ENCODE measurements at places on chromosomes 16 and 17. TPM values are rescaled to one million over a fixed set of nuclear protein-coding genes. Genes with fewer than 3 reads are reported as not detected.

- DNase-seq: peak; percentile 89
Observed at GRCh38 chr16:3009568-3010390, 2.9 kb upstream of the CLDN9 start.

- no peak for DNase-seq
Observed at GRCh38 chr17:37147301-37147812, 198.6 kb downstream of the AATF start.

DNA sequence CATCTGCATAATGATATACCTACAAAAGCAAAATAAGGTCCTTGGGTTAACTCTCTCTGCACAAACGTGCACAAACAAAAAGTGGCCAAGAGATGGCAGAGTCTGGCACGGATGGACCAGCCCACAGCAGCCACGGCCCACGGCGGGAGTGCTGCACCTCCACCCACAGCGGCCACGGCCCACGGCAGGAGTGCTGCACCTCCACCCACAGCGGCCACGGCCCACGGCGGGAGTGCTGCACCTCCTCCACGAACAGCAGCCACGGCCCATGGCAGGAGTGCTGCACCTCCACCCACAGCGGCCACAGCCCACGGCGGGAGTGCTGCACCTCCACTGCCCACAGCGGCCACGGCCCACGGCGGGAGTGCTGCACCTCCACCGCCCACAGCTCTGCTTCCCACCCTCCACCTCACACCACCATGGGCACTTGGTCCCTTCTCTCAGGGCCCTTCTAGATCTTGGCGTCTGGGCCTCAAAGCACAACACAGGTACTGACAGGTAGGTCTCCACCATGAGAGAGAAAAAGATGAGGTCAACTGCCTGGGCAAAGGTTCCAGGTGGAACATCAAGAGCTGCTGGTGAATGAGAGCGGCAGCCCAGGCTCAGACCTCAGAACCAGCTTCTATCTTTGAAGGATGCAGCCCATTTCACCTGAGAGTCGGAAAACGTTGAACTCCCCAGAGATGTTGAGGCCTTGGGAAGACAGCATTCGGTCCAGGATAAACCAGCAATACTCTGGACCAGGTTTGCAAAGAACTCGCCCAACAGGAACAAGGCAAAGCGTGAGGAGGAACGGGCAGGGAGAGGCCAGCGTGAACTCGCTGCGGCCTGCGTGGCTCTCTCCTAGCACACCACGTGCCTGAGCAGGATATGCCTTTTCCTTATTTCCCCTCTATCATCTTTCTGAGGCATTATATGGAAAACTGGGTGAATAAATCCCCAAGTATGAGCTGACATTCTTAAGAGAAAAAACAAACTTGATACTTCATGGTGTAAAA lies 124.5 kb downstream of the ZNF778 start:
- peak; percentile 66 for DNase-seq

- DNase-seq: peak; percentile 97
Observed at GRCh38 chr16:71426069-71426879, 15.6 kb downstream of the TLE7 start.

GRCh38 chr16:13426269-13426668 lies 493.7 kb upstream of the ERCC4 start:
- DNase-seq: no peak

DNA sequence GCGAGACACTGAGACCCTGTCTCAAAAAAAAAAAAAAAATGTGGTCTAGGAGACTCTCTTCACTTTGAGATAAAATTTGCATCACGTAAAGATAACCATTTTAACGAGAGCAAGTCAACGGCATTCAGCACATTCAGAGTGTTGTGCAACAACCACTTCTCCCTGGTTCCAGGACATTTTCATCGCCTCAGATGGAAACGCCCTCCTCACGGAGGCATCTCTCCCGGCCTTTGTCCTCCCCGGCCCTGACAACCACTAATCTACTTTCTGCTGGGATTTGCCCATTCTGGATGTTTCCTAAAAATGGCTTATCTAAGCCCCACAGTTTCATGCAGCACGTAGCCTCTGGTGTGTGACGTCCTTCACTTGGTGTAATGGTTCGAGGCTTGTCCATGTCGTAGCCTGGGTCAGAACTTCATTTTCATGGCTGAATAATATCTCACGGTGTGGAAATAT lies 6.4 kb upstream of the NPRL3 start:
- no peak for DNase-seq

- DNase-seq: no peak
Observed at GRCh38 chr17:41420134-41420533, 4.3 kb downstream of the KRT37 start.

DNA sequence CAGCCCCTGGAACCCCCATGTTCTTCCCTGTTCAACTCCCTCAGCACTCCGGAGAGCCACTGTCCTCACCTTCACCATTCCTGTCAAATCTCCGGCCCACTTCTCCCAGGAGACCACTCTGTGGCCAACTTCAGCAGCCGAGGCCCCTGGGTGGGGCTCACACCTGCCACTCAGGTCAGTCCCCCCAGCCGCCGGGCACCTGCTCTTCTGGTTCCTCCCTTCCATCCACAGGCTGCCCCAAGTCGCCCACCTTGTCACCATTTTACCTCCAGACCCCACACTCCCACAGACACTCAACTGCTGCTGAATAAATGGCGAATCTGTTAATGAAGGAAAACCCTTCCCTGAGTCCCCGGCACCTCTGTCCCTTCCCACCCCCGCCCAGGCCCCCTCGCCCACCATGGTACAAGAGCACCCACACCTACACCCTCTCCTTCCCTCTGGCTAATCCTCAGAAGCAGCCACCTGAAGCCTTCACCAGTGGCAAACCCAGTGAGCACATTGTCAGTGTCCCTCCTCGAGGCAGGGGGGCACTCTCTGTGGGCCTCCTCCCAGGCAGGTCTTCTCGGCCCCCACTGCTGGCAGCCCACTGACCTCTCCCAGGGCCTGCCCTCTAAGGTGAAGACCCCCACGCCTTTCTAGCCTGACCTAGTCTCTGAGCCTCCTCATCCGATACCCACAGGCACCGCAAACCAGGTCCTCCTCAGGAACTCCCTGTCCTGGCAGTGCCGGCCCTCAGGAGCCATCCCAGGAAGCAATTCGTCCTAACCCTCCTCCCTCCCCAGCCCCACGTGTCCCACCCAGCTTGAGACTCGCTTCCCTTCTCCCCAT lies 8.2 kb downstream of the CANT1 start:
- peak; percentile 43 for DNase-seq

DNA sequence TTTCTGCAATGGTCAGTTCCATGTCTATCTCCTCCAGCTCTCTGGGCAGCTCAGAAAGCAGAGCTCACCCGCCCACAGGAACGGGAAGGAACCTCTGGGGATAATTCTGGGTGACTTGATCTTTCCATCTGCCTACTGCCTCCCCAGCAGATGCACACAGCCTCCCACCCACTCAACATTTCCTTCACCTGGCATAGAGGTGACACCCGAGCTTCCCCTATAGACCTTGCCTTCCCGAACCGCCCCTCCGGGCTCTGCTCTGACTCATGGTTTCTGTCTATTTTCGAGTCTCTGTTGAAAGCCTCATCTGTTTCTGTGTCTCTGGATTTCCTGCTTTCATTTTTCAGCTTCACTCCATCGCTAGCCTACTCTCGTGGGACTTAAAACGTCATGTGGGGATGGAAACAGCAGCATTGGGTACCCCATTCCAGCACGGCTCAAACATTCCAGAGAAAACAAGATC lies 11.4 kb downstream of the GGA3 start:
- DNase-seq: peak; percentile 97

GRCh38 chr16:52460639-52461178 lies 86.2 kb downstream of the TOX3 start:
- DNase-seq: no peak

- peak; percentile 21 for DNase-seq
Observed at GRCh38 chr16:54677308-54677950, 253.2 kb upstream of the IRX5 start.

DNA sequence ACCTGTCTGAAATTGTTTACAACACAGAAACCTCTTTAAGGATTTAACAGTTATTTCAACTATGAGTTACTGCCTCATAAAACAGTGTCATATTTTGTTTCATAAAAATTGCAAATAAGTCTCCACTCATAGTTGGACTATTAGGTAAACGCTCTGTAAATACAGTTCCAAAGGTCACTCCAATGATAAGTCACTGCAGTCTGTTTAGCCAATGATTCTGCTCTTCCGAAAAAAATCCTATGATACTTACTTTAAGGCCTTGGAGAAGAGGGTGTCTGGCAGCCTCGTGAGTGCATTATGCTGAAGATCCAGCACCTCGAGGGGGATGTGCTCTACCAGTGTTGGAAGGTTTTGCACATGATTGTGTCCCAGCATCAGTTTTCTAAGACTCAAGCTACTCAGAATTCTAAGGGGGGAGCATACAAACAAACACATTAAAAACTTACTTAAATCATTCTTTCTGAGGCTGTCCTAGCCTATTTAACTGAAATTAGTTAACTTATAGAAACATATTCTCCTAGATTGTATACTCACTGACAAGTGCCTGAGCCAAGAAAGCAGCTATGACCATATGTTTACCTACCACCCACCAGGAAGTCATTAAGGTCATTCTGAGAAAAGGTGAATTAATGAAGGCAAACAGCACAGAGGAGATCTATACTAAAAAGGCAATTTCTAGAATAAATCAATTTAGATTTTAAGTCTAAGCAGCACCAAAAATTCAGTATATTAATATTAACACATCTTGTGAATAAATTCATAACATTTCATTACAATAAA lies 41.1 kb downstream of the MARVELD3 start:
- no peak for DNase-seq

- peak; percentile 93 for DNase-seq
Observed at GRCh38 chr17:7045492-7046126, 1.7 kb upstream of the SLC16A11 start.

DNA sequence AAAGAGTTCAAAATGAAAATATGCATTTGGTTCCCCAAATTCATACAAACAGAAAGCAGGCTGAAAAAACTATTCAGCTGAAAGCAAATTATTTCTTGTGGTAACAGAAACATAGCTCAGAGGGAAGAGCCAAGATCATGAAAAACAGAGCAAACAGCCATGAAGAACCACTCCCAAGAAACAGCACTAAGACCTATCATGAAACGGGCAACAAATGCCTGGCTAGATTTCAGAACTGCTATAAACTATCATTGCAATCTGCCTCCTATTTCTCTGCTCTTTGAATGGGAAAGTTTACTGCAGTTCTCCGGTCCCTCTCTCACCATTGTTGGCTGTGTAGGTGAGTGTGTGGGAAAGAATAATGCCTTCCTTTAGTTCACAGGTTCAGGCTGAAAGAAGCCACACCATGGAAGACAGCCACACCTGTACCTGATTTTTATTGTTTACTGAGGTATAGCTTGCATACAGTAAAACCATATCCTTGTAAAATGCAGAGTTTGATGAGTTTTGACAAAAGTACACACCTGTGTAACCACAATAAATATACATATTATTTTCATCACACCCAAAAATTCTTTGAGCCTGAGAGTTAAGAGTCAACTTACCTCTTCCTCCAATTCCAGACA lies 48.2 kb downstream of the CEP112 start:
- DNase-seq: no peak

GRCh38 chr16:57585051-57585687 lies 42.7 kb downstream of the ADGRG5 start:
- DNase-seq: no peak

DNA sequence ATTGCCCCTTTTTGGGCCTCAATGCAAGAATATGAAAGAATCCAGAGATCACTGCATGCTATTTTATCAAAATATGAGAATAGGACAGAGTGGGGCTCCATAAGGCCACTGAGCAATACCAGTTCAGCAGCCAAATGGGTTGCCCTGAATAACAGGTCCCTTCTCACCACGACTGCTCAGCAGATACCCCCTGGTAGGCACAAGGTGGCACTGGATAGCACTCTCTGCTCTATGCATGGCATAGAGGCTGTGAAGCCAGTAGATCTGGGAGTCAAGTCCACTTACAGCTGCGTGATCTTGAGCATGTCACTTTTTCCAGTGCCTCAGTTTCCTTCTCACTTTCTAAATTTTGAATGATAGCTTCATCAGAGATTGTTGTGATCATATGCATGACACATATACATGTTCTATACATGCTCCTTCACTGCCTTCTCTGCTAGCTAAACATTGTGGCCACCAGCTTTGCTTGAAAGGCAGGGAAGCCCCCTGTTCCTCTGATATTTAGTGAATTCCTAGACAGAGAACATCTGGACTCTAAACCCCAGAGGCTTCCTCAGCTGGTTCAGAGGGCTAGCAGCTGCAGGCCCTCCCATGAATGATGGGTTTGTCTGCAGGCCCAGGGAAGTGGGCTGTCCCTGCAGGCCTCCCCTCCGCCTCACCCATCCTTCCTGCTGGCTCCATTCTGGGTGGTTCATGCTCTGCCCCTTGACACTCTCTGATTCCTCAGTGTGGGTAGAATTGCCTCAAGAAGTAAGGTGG lies 84.9 kb upstream of the ASIC2 start:
- no peak for DNase-seq

GRCh38 chr16:57137566-57138273 lies 45.3 kb downstream of the CPNE2 start:
- peak; percentile 39 for DNase-seq

- peak; percentile 99 for DNase-seq
Observed at GRCh38 chr17:75896415-75897159, at the start of gene TRIM65. Gene TRIM65 (minus strand): TSS chr17:75896951. CDS start chr17:75896937, 14 bp downstream.

- DNase-seq: no peak
Observed at GRCh38 chr16:81939164-81940056, 71.9 kb downstream of the SDR42E1 start.

- no peak for DNase-seq
Observed at GRCh38 chr17:979212-979538, 401 bp downstream of the NXN start.

DNA sequence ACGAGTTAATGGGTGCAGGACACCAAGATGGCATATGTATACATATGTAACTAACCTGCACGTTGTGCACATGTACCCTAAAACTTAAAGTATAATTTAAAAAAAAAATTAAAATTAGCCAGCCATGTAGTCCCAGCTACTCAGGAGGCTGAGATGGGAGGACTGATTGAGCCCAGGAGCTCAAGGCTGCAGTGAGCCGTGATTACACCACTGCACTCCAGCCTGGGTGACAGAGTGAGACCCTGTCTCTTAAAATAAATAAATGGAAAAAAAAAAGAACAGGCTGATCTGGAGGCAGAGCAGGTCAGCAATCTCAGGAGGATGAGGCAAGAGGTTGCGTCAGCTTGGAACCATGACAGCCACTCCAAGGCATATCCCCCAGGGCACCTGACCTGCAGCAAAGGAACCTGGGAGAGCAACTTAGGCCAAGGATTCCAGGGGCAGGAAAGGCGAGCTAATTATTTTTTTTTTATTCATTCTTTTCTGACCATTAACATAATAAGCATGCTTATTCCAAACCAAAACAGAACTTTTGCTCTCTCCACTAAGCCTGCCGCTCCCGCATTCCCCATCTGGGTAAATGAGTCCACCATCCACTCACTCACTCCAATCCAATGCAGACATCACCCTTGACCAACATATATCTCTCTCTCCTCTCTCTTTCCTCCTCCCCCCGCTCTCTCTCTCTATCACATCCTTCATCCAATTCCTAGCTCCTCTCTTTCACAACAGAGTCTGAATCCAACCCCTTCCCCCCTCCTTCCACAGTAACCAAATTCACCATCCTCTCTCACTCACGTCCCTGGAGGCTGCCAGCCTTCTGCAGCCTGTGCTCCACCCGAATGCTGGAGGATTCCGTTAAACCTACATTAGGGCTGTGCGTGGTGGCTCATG lies 47.7 kb downstream of the TK2 start:
- DNase-seq: peak; percentile 83

The HOXB2 gene
- total RNA-seq: 3.3 TPM

The BCL6B gene
- not detected for total RNA-seq

The DYNLL2 gene
- 9.8 TPM for total RNA-seq

The ORAI3 gene
- total RNA-seq: 66.0 TPM

The TNFSF13 gene
- 1.1 TPM for total RNA-seq

Measured in osteoblast (primary cell).